ENCODE measurements at places on chromosomes 13 and 19.

GRCh38 chr19:39186391-39186790, 10.4 kb upstream of the NCCRP1 start:
- H3K4me1 ChIP-seq, result no peaks in the 10 kb centered on the region
- DNase-seq, result no peak
- no peak overlapping the region for H3K27ac ChIP-seq

GRCh38 chr13:32857689-32858088, 158.5 kb upstream of the KL start:
- no peak overlapping the region for H3K27ac ChIP-seq
- H3K36me3 ChIP-seq, result no peaks in the 10 kb centered on the region
- H3K4me1 ChIP-seq, result no peaks in the 10 kb centered on the region
- no peak overlapping the region for H3K4me3 ChIP-seq
- no peak for DNase-seq
- H3K27me3 ChIP-seq, result no peaks in the 10 kb centered on the region

- no peak overlapping the region for H3K27ac ChIP-seq
- H3K4me1 ChIP-seq, result peaks cover 54% of the 10 kb centered on the region
- no peak overlapping the region for H3K4me3 ChIP-seq
- DNase-seq, result no peak
- H3K27me3 ChIP-seq, result no peaks in the 10 kb centered on the region
Measured at GRCh38 chr13:46621792-46622629, 69.0 kb downstream of the LRCH1 start.

DNA sequence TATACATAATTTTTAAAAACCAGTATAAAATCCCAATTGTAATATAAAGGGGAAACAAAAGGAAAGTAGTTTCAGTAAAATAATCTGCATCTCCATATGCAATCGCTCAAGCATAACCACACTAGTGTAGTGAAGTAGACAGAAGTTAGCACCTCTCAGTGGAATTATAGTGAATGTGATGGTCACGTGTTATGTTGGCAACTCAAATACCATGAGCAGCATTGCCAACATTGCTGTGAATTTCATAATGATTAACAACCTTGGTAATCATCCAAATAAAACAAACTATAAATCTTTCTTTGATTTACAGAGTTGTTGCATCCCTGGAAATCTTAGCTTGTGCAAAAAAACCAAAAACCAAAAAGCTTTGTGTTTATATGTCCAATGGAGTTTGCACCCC, 77.3 kb upstream of the SIAH3 start:
- H3K27ac ChIP-seq, result no peak overlapping the region
- H3K4me3 ChIP-seq, result no peak overlapping the region
- no peak for DNase-seq
- H3K36me3 ChIP-seq, result no peaks in the 10 kb centered on the region
- peaks cover 2% of the 10 kb centered on the region for H3K27me3 ChIP-seq

DNA sequence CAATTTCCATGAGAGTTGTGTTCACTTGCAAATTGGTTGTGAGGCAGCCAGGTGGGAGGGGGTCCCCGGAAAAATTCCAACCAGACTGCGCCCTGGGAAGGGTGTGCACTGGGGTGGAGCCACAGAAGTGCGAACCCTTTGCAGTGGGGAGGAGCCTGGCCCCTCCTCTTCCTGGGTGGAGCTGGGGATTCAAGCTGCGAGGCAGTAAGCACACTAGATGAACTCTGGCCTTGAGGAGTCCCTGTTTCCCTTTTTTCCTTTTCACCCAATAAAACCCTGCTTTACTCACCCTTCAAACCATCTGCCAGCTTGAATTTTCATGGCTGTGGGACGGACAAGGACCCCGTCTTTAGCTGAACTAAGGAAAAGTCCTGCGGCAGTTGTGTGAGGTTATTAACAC, 31.0 kb upstream of the MBNL2 start:
- DNase-seq, result no peak
- no peak overlapping the region for H3K4me3 ChIP-seq
- peaks cover 4% of the 10 kb centered on the region for H3K27me3 ChIP-seq
- H3K4me1 ChIP-seq, result no peaks in the 10 kb centered on the region
- no peaks in the 10 kb centered on the region for H3K36me3 ChIP-seq

DNA sequence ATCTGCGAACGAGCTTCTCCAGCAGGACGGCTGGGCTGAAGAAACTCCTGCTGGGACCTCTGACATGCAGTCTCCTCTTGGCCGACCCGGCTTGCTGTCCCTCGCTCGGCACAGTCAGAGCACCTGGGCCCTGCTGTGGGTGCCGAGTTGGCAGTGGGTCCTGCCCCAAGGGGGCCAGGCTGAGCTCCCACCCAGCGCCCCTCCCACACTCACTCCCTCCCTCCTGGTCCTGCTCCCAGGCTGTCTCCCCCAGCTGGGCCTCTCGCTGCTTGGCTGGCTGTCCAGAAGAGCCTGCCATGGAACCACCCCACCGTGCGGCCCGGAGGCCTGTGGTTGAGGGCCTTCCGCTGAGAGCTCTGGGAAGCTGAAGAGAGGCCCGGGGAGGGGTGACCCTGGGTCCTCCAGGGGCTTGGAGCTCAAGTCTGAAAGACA, 6.0 kb downstream of the AKT2 start:
- H3K27ac ChIP-seq, result peak overlapping the region; percentile 98
- H3K4me1 ChIP-seq, result peaks cover 89% of the 10 kb centered on the region
- peaks cover 2% of the 10 kb centered on the region for H3K27me3 ChIP-seq
- H3K4me3 ChIP-seq, result peak overlapping the region; percentile 83

DNA sequence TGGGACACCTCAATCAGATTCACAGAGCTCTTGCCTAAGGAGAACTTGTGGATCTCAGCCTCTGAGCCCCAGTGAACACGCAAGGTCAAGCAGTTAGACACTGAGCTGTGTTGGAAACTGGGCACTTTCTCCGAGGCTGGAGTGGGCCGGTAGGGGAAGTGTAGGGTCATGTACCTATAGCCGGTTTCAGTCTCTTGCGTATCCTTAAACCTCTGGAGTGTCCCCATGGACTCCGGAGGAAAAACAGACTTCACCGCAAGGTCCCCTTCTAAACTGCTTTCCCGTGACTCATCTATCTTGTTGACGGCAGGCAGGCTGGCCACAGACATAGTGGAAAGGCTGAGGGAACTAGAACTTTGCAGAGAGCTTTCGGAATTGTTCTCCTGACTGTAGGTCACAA, 11.3 kb downstream of the IQCN start:
- no peaks in the 10 kb centered on the region for H3K27me3 ChIP-seq
- peaks cover 6% of the 10 kb centered on the region for H3K36me3 ChIP-seq
- no peak overlapping the region for H3K4me3 ChIP-seq
- no peak overlapping the region for H3K27ac ChIP-seq
- H3K4me1 ChIP-seq, result no peaks in the 10 kb centered on the region

GRCh38 chr13:21516805-21517204, 57.7 kb upstream of the ZDHHC20 start:
- DNase-seq, result no peak
- no peak overlapping the region for H3K4me3 ChIP-seq
- peaks cover 18% of the 10 kb centered on the region for H3K36me3 ChIP-seq
- H3K27me3 ChIP-seq, result no peaks in the 10 kb centered on the region
- no peaks in the 10 kb centered on the region for H3K4me1 ChIP-seq
- H3K27ac ChIP-seq, result no peak overlapping the region

DNA sequence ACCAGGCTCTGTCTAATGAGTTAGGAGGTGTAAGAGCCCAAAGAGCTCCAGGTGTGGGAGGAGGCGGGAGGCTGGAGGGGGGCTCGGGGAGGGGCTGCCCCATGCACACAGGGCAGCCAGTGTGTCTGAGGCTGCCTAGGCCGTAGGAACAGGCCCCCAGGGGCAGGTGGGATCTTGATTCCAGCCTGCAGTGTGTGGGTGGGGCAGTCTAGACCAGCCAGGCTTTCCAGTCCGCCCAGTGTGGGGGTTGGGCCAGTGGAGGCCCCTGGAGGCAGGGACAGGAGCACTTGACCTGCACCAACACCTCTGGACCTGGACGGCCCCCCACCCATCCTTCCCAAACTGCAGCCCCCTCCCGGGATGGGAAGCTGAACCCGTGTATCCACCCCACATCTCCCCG, 5.4 kb upstream of the CAMSAP3 start:
- H3K36me3 ChIP-seq, result peaks cover 3% of the 10 kb centered on the region
- peaks cover 4% of the 10 kb centered on the region for H3K4me1 ChIP-seq
- H3K27me3 ChIP-seq, result peaks cover 16% of the 10 kb centered on the region
- DNase-seq, result no peak
- no peak overlapping the region for H3K27ac ChIP-seq

- H3K27ac ChIP-seq, result no peak overlapping the region
- no peaks in the 10 kb centered on the region for H3K4me1 ChIP-seq
- no peaks in the 10 kb centered on the region for H3K36me3 ChIP-seq
- H3K4me3 ChIP-seq, result no peak overlapping the region
- H3K27me3 ChIP-seq, result no peaks in the 10 kb centered on the region
- DNase-seq, result no peak
Measured at GRCh38 chr13:98059276-98059675, 83.6 kb upstream of the FARP1 start.

DNA sequence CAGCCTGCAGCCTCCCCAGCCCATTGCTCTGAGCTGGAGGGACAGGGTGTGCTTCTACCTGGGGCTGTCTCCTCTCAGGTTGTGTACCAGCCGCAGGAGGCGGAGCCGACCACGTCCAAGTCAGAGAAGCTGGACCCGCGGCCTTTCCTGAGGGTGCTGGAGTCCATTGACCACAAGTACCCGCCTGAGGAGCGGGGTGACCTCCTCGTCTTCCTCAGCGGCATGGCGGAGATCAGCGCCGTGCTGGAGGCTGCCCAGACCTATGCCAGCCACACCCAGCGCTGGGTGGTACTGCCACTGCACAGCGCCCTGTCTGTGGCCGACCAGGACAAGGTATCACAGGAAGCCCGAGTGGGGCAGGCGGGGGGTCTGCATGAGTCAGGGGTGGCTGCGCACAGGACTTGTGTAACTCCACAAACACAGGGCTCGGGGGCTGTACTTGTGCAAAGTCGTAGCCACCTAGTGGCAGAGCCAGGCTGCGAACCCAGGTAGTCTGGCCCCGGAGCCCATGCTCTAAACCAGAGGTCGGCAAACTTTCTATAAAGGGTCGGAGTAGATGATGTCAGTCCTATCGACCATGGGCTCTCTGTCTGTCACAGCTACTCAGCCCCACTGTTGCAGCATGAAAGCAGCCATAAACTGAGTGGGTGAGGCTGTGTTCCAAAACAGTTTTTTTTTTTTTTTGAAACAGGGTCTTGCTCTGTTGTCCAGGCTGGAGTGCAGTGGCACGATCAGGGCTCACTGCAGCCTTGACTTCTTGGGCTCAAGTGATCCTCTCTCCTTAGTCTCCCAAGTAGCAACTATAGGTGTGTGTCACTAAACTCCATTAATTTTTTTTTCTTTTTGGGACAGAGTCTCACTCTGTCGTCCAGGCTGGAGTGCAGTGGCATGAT, 8.9 kb downstream of the DHX34 start:
- no peak for DNase-seq
- peaks cover 3% of the 10 kb centered on the region for H3K4me1 ChIP-seq

DNA sequence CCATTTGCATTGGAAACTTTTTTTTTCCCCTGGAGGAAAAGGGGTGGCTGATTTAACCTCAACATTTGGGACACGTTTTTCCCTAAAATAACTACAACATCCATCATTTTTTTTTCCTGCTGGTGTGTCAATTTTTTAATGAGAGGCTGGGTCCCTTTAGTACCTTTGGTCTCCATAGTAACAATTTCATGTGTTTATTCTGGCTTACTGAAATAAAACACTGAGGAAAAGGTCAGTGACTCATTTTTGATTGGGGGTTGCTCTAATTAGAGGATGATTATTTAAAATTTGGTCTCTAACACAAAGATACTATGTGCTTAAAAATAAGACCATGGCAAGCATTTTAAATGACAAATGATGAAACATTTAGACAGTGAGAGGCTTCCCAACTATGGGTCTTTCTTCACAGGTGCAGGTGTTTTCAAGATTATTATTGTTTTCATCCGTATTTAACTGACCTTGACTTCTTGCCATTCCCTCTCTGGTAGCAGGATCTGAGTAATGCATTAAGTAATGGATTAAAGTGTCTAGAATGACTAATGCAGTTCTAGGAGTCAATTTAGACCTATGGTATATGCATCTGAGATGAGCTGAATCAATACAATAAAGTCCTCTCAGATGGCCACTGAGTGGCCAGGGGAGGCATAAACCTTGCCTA, 406.4 kb downstream of the KCNRG start:
- no peaks in the 10 kb centered on the region for H3K36me3 ChIP-seq
- peaks cover 2% of the 10 kb centered on the region for H3K27me3 ChIP-seq
- no peak overlapping the region for H3K4me3 ChIP-seq
- H3K4me1 ChIP-seq, result peaks cover 17% of the 10 kb centered on the region
- no peak overlapping the region for H3K27ac ChIP-seq

DNA sequence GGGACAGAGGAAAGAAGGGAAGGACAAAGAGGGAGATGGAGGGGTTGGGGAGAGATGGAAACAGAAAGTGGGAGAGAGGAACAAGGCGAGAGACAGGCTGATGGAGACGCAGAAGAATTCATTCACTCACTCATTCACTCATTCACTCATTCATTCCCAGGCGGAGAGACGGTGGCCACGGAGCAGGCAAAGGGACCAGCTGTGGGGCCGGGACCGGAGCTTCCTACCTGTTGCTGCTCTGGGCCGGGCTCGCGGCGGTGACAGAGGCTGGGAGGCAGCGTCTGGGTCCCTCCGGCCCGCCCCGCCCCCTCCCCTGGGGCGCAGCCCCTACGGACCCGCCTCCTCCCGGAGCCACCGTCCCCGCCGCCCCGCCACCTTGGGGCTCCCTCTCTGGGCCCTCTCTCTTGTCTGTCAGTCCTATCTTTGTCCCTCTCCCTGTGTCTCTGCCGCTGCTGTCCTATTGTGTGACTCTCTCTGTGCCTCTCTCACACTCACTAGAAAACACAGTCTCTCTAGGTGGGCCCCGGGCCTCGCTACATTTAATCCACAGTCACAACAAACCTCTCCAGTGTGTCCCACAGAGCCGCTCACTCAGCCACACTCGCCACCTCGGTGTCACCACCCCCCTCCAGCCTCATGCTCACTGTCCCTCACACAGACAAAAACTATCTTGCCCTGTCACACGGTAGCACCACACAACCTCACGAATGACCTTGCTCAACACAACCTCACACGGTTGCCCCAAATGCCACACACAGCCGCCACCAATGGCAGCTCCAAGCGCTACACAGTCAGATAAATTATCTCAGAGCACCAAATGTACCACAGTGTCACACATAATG, at the start of gene GNG8:
GNG8 (minus strand) TSS at position 283 of the 842 bp plus-strand sequence. CDS start 1,520 bp downstream, outside the sequence.
- no peaks in the 10 kb centered on the region for H3K36me3 ChIP-seq
- H3K4me3 ChIP-seq, result no peak within 1 kb of the TSS
- peaks cover 24% of the 10 kb centered on the region for H3K27me3 ChIP-seq
- no peak within 1 kb of the TSS for H3K27ac ChIP-seq
- peaks cover 11% of the 10 kb centered on the region for H3K4me1 ChIP-seq

- H3K4me3 ChIP-seq, result no peak overlapping the region
- peaks cover 2% of the 10 kb centered on the region for H3K27me3 ChIP-seq
- H3K27ac ChIP-seq, result no peak overlapping the region
Measured at GRCh38 chr13:91567485-91568207, 169.2 kb downstream of the GPC5 start.

All from immature natural killer cell (primary cell).